ENCODE measurements at places on chromosomes 3 and 15.

- DNase-seq: no peak
Observed at GRCh38 chr3:183892610-183893214, 8.0 kb upstream of the PARL start.

GRCh38 chr15:52717924-52718323 is 38.7 kb upstream of the ATOSA start:
- DNase-seq: no peak

- DNase-seq: peak; percentile 23
Observed at GRCh38 chr15:55108858-55109518, 87.8 kb downstream of the RSL24D1 start.

- DNase-seq: no peak
Observed at GRCh38 chr3:186142393-186142932, 33.6 kb upstream of the ETV5 start.

GRCh38 chr3:194121891-194122631 is 13.9 kb upstream of the HES1 start:
- DNase-seq: no peak

GRCh38 chr15:56817321-56818080 is 84.2 kb upstream of the ZNF280D start:
- DNase-seq: peak; percentile 86

DNA sequence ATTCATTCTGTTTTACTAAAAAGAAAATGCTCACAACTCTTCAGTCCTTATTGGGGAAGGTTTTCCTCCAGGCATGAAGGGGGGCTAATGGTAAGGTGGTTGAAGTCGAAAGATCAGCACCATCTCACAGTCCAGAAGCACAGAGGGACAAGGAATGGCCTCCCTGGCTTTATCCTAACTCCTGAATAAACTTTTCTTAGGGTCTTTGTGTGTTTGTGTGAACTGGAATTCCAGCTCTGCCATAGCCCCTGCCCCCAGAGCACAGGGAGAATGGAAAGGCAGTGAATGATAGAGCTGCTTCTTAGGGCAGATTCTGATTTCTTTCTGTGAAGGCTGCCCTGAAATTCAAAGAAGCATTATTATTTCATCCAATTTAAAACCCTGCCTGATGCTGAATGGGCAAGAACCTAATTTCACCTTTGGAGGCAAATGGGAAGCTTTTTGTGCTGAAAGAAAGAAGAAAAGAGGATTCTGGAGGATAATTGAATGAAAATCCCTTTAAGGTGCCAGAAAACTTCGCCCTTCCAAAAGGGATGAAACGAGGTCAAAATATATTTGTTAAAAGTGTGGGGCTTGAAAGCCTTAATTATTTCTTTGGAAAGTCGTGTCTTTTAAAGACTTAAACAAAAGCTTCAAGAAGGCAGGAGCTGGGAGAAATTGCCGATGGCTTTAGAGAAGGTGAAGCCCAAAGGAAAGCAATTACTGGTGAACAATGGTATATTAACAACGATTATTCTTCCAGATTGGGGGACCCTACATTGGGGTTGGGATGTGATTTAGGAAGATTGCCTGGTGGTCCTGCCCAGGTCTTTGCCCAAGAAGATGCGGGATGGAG is 259.9 kb upstream of the RGMA start:
- DNase-seq: no peak

GRCh38 chr3:58628823-58629562 is 37.6 kb downstream of the FAM3D start:
- DNase-seq: peak; percentile 73

GRCh38 chr3:66298591-66298990 is 77.8 kb downstream of the SLC25A26 start:
- no peak for DNase-seq

GRCh38 chr3:81443958-81444357 is 317.5 kb downstream of the GBE1 start:
- no peak for DNase-seq

DNA sequence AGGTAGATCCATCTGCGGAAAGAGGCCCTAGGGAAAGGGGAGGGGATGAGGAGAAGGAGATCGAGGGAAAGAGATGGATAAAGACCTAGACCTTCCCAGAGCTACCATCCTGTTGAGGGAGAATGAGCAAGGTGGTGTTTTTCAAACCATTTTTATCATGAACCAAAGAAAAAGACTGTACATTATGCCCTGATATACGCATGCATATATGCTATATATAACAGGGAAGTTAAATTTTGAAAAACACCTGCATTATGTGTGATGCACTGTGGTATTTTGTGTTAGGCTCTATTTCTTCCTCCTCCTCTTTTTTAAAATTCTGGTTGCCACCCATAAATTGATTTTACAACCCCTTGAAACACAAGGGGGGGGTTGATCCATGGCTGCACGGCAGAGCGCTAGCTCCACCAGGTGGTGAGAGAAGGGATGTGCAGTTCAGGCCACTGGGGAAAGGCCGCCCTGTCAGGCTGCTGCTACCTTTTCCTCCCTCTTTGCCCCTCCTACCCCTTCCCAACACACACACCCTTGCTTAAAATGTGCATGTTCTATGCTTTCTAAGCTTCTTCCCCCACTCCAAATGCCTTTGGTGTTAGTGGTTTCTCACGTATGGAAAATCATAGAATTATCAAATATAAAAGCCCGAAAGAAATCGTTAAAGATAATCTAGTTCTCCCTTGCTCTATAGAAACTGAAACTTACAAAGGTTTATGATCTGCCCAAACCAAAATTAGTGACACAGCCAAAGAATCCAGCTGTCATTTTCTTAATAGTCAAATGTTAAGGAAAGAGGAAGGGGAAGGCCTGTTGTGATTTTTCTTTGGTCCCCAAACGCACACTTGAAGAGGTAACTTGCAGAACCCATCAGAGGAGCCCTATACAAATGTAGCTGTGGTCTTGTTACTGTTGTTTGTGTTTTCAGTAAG is 262.0 kb upstream of the UMPS start:
- peak; percentile 61 for DNase-seq

DNA sequence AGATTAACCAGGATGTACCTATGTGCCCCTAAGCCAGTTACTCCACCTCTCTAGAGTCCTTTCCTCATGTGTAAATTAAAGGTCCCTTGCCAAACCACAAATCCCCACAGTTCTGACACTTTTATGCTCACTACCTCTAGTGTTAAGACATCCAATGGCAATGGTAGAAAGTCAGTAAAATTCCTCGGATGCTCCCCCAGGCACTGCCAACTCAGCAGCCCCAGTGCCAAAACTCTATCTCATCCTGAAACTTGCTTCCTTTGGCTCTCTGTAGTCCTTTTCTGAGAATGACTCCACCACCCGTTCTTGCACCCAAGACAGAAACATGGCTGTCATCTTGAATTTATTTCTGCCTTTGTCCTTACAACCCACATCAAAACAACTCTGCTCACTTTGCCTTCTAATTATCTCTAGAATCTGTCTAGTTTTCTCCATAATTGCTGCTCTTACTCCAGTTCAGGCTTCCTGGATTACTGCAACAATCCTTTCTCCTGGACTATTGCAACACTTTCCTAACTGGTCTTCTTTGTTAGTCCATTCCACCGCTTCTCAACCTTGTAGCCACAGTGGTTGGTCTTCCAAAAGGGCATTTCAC is 41.6 kb downstream of the MB21D2 start:
- no peak for DNase-seq

GRCh38 chr3:193943851-193944517 is 192.0 kb upstream of the HES1 start:
- DNase-seq: no peak

GRCh38 chr15:56471440-56472069 is 6.6 kb upstream of the MNS1 start:
- no peak for DNase-seq

- DNase-seq: no peak
Observed at GRCh38 chr3:18386274-18386890, 38.8 kb downstream of the SATB1 start.

GRCh38 chr15:77769700-77770099 is 137.0 kb upstream of the LINGO1 start:
- no peak for DNase-seq

DNA sequence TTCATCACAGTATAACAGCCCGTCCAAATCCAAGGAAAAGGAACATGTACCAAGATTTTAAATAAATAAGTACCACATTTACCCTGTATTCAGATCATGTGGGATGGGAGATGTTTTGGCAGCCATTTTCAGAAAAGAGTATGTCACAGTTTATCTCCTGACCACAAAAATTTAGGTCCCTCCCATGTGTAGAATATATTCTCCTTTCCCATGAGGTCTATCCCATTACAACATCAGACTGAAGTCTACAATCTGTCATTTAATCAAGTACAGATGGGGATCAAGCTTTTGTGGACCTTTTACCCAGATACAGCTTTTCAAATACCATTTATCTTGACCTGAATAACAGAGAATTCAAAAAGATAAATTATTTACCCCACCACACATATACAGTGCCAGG is 444.5 kb downstream of the PLOD2 start:
- DNase-seq: no peak

DNA sequence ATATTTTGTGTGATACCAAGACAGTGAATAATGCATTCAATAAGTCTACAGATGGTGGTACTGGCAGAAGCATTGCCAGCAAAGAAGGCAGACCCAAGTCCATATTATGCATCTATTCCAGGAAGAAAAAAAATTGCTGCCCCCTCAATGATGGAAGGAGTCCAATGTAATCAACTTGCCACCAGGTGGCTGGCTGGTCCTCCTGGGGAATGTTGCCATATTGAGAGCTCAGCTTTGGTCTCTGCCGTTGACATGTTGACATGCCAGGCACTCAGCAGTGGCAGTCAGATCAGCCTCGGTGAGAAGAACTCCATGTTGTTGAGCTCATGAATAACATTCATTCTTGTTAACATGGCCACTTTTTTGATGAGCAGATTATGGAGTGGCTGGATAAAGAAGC is 298.5 kb downstream of the IGSF11 start:
- DNase-seq: peak; percentile 60

GRCh38 chr15:51044037-51044727 is 50.5 kb downstream of the TNFAIP8L3 start:
- no peak for DNase-seq

- no peak for DNase-seq
Observed at GRCh38 chr15:80780416-80781221, 1.4 kb downstream of the CEMIP start.

DNA sequence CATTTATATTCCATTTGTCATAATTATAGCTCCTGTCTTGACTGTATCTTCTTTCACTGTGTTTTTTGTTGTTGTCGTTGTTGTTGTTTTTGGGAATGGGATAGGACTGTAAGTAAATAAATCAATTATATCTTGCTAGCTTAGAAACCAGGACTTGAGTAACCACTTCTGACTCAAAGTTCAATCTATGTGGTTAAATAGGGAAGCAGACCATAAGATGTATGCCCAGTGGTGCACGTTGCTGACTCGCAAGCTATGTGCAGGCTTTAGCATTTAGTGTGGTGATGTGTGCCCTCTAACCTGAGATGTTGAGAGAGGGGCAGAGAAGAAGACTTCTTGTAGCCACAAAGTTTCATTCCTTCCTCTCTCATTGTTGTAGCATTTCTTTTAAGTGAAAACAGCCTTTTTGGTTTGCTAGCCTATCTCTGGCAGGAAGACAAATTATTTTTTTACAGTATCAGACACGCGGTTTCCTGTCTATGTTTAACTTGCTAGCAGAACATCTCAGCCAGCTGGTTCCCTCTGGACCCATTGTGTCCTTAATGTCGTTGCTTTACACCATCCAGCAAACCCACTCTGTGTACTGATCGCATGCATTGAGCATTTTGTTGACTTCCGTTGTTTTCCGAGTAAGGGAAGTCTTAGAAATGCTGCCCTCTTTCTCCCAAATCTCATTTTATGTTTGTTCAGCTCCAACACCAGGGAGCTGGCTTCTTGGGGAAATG is 52.1 kb downstream of the TGFBR2 start:
- no peak for DNase-seq

DNA sequence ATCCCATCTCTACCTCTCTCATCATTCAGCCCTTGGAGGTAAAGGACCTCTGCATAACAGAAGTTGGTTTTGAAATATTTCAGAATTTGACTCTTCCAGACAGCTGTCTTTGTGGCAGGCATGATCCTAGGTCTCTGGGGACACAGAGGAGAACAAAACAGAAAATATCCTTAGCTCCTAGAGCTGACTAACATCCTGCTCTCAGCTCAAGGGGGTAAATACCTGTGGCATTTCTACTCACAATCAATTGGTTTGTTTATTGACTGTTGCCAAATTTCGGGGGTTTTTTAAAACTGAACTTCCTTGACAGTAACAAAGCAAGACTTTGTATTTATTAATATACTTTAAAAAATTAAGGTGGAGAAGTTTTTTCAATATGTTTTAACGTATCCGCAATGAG is 78.8 kb downstream of the EOMES start:
- DNase-seq: no peak

- no peak for DNase-seq
Observed at GRCh38 chr3:127286571-127287140, 1.2 kb downstream of the PRR20G start.

GRCh38 chr3:67375976-67376375 is 278.4 kb downstream of the SUCLG2 start:
- no peak for DNase-seq

- DNase-seq: no peak
Observed at GRCh38 chr3:99957151-99957796, 139.6 kb downstream of the CMSS1 start.

DNA sequence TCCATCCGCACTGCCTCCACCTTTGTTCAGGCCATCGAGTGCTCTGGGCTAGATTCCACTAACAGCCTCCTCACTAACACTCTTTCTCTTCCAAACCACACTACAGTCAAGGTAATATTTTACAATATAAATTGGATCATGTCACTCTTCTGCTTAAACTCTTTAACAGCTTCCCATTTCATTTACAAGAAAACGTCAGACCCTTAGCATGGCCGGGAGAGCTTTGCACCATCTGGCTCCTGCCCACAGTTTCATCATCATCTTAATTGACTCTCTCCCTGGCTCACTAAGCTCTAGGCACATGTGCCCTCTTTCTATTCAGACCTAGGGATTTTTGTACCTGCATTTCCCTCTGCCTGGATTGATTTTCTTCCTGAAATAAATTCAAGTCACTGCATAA is 354.7 kb downstream of the FGF12 start:
- peak; percentile 98 for DNase-seq

GRCh38 chr3:94083261-94083660 is 20.4 kb downstream of the NSUN3 start:
- no peak for DNase-seq

GRCh38 chr15:34271493-34271892 is 46.7 kb downstream of the EMC4 start:
- DNase-seq: no peak

DNA sequence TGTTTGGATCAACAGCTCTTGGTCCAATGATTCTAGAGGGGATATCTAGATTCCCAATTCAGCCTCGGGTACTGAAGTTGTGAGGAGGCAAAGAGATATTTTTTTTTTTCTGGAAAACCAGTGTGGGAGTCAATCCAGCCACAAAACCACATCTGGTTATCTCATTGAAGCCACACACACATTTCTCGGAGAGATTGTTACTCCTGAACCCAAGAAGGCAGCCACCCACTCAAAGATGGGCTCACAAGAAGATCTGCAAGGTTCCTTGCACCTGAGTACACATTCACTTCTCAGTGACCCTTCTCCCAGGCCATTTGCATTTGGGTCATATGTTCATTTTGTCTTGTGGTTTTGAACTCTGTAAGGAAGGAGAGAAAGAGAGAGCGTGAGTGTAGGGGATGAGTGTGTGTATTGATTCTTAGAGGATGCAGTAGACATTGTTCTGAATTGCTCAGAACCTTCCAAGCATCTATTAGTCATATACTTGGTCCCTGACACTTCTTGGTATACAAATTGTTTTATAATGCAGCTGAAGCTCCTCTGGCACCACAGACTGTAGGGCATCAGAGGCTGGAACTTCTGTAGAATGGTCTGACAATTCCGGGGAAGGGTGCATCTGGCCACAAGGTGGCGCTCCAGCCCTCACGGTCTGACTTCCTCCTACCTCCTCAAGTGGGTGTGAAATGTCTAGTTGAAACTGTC is 39.3 kb upstream of the TRA2B start:
- DNase-seq: peak; percentile 42

GRCh38 chr3:51862886-51863285 is 1.5 kb downstream of the IQCF2 start:
- DNase-seq: no peak
